ENCODE measurements at places on chromosomes 11 and 22.

DNA sequence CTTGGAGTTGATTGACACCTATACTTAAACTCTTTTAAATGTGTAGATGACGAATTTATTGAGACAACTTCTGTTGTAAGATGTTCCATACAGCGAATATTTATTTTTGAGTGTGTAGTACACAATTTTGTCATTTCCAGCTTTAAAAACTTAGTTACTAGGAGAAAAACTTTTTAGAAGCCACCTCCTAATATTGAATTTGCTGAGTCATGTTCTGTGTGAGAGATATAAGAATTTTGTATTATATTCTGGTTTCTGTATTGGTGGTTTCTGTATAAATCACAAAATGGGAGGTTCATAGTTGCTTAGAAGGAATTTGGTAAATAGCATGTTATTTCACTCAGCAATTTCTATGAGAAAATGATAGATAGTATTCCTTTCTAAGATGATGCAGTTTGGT, 171.3 kb downstream of the WNT11 start:
- no peak for DNase-seq

DNA sequence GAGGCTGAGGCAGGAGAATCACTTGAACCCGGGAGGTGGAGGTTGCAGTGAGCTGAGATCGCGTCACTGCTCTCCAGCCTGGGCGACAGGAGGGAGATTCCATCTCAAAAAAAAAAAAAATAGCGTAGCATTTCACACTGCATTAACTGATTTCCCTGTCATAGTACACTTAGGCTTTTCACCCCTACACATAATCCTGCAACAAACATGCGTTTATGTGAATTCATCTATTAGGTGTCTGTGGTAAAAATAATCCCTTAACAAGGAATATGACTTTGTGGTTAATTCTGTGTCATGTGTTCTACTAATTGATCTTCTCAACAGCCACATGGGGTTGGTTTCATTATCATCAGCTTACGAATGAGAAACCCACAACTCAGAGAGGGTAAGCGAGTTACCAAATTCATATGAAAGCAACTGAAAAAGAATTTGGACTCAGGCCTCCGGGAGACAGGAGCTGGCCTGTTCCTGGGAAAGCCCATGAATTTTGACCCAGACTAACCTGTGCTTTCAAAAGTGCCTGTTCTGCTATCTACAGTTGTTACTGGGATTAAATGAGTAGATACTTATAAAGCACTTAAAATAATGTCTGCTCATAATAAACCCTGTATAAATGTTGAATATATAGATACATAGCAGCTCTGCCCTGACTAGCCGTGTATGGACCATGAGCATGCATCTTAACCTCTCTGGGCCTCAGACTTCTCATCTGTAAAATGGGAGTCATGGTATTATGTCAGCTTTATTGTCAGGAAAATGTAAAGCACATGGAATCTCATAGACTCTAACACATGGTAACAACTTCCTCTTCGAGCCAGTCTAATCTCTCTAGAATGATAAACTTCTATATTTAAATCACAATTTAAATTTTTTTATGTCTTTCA, 36.6 kb downstream of the KCNJ1 start:
- no peak for DNase-seq

DNA sequence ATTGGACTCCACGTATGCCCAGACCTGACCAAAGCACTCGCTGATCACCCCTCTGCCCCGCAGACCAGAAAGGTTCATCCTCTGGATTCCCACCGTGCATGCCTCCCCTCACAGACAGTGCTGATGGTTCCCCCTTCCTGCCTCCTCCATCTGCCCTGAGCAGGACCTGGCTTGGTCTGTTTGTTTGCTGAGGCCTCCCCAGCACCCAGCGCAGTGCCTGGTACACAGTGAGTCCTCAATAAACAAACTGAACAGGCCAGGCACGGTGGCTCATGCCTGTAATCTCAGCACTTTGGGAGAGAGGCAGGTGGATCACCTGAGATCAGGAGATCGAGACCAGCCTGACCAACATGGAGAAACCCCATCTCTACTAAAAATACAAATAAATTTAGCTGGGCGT, 23.7 kb upstream of the RPS3 start:
- DNase-seq = no peak

DNA sequence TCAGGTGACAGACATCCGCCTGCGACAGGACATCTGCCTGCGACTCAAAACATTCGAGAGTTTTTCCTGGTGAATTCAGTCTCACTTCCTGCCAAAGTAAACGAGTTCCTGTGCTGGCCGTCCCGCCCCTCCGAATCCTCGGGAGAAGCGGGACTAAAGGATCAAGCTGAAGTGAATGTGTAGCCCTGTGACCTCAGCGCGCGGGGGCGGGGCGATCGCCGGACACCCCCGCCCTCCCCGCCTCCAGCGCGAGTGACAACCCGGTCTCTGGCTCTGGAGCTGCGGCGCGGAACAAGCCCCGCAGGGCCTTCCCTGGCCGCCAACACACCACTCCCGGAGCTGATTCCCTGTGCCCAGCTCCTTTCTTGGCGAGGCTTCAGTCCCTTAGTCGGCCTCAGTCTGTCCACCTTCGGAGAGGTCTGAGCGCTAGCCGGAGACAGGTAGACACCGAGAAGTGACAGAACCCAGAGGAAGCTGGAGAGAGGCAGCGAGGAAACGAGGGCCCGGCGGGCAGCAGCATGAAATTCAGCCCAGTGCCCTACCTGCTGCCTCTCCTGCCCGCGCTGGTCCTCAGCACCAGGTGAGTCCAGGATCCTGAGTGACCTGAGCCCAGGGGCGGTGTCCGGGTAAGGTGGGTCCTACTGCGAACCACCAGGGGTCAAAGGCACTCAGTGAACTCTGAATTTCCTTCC, 766.4 kb upstream of the LUZP2 start:
- DNase-seq = no peak

DNA sequence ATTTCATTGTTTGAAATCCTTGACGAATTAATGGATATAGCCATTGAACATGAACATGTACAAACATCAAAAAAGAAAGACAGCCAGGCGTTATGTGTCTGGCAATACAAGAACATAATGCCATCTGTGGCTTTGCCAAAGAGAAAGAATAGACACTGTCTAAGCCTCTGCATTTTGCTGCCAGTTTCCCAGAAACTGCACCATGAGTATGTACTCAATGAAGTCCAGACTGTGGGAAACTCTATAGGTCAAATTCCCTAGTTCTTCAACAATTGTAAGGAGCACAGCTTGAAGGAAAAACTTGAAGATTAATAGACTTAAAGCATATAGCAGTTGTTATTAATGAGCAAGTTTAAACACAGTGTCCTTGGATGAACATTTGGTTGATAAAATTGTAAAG, 71.3 kb downstream of the BBOX1 start:
- no peak for DNase-seq

- no peak for DNase-seq
These were observed 161.0 kb upstream of the B3GAT1 start for GRCh38 chr11:134572741-134573675.

DNA sequence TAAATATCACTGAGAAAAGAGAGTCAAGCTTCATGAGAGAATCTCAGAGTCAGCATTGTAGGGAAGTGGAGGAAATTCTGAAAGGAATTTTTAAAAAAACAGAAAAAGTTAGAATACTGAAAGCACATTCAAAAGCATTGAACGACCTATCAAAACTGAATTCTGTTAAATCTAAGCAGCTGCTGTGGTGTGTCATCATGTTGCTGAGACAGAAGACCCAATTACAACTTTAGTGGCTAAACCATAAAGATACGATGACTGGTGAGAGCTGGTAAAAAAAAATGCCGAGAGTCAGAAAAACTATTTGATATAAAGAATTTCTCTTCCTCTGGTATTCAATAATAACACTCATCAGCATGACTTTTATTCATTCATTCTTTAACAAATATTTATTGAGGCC, 220.8 kb downstream of the DLG2 start:
- DNase-seq = no peak

DNA sequence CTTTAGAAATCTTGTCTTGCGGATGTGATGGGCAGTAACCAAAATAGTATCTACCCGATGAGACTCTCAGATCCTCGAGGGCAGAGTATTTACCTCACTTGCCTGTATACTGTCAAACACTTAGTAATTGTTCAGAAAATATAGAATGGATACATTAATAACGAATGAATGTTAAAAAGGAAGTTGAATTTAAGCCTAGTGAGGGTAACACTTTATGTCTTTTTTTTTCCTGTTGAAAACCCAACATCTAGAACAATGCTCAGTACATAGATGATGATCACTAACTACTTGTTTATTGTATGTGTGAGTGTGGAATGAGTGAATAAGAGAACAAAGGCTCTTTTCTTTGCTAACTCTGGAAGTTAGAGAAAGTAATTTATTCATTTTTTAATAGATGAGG, 195.7 kb downstream of the MIAT start:
- DNase-seq = no peak

GRCh38 chr11:102553835-102554282, 23.3 kb upstream of the MMP7 start:
- DNase-seq = no peak

Measured in NCI-H524 (cell line).